Left ventricle myocardium superior (tissue), 1 donor: ENCODE measurements at places on chromosomes 16 and 17. TPM values are rescaled to one million over a fixed set of nuclear protein-coding genes. Genes with fewer than 3 reads are reported as not detected.

The SULT1A2 gene
- 1.1 TPM for total RNA-seq

The RBFOX1 gene
- total RNA-seq: 79.4 TPM

The TBC1D3 gene
- not detected for total RNA-seq

- DNase-seq: no peak
Measured at GRCh38 chr16:82331397-82331796, 161.4 kb upstream of the MPHOSPH6 start.

DNA sequence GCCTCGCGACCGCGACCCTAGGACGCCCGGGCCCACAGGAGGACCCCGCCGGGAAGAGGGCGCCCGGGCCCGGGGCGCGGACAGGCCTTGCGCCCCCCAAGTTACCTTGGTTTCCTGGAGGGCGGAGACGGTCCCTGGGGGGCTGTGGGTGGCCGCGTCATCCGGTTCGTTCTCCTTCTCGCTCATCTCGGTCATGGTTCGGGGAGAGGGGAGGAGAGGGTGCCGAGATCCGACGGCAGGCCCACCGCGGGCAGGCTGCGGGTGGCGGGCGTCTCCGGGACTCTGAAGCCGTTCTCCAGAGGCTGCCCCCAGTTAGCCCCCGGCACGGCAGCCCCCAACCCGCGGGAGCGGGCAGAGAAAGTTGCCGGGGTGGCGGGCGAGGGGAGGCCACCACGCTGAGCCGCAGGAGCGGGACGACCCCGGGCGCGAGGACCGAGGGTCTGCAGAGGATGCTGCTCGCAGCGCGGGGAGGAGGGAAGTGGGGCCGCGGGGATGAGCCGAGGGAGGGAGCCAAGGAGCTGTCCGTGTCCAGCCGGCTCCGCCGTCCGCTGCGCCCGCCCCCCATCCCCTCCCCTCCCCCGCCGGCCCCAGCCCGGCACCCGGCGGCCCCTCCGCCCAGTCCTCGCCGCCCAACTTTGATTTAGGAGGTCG, at the start of gene STAC2:
TSS of gene STAC2 (minus strand) at position 638 of the 651 bp plus-strand sequence. CDS start at position 195, 443 bp downstream.
- no peak for DNase-seq

DNA sequence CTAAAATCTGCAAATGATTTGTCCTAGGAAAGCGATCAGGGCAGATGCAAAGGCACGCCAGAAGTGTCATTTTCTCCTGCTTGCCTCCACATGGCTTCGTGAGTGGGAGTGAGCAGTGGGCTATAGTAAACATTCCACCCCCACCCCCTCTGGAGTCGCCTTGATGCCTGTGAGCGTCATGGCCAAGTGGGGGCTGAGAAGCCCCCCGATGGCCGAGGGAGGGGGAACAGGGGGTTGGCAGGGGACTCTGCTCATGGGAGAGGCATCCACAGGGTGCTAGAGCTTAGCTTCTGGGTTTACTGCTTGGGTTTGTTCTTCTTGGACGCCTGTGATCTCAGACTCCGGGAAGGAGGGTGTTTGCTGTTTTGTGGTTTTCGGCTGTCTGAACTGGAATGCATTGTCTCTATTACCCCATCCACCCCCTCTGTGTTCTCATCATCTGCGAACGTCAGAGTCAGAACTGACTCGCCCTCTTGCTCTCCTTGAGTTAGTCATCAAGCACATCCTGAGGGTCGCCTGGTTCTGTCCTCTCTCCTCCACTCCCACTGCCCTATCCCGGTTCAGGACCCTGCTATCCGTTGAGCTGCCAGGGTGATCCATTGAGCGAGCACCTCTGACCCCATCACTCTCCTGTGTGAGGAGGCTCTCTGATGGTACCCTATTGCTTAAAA, 15.4 kb downstream of the TNS4 start:
- DNase-seq: no peak

DNA sequence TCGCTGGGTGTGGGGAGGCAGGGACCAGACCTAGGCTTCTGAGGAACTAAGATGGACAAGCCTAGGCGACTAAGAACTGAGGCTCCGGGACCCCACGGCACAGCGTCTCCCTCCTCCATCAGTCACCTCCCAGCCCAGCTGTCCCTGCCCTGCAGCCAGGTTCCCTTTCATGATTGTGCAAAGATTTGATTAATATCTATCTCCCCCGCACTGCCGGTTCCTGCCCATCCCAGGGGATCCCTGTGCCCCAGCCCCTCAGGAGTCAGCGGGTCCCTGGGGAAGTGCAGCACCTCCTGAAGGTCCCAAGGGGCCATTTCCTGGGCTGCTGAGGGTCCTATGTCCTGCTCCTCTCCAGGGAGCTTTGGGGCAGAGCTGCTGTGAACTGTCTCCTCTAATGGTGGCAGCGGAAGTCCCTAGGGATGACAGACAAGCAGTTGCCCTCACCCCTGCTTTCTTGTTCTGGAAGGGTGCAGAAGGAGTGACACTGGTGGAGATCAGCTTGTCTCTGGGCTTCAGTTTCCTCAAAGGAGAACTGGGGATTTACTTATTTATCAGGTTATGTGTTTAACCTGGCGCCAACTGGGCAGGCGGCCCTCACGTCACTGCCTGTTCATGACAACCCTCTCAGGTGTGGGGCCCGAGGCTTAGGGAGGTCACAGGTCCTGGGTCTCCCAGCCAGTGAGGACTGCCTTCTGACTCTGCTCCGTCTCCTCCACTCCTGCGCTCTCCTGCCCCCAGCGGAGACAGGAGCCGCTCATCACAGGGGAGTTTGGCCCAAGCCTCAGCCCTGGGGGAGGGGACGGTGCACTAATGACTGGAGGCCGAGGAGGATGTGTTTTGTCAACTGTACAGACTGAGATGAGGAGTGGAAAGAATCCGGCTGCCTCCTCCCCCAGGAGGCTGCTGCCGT, 1.9 kb upstream of the C16orf74 start:
- DNase-seq: no peak

- no peak for DNase-seq
Measured at GRCh38 chr17:82602986-82603710, 45.1 kb downstream of the WDR45B start.
